M059J (cell line): ENCODE measurements at places on chromosomes 3 and 15. TPM values are rescaled to one million over a fixed set of nuclear protein-coding genes. Genes with fewer than 3 reads are reported as not detected.

DNA sequence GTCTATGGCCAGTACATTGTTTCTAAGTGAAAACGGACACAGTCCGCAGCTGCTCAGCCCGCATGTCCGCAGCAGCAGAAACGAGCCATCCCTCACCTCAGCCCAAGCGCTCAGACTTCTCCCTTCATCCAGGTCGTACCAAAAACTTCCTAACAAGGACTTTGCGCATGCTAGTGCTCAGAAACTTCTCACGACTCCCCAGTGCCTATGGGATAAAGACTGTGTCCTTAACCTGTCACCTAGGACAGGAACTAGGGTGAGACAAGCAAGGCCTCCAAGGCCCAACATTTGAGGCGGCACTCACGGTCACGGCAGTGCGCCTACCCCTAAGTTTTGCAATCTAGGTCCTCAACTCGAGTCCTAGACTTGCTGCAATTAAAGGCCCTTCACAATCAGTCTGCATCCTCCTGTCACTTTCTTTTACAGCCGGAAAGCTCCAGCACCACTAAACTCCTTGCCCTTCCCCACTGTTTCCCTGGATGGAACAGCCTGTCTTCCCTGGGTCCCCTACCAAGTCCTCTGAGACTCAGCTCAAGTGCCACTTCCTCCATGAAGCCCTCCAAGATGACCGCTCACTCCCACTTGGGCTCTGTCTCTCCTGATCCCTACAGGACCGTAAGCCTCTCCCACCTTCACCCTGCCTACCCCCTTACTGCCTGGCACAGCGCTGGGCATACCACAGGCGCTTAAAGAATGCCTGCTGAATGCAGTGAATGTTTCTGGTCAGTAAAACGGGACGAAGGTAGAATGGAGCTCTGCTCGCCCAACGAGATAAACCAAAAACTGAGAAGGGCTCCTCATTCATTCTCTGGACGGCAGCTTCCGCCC, 1.2 kb downstream of the CLN6 start:
- no peak for DNase-seq

DNA sequence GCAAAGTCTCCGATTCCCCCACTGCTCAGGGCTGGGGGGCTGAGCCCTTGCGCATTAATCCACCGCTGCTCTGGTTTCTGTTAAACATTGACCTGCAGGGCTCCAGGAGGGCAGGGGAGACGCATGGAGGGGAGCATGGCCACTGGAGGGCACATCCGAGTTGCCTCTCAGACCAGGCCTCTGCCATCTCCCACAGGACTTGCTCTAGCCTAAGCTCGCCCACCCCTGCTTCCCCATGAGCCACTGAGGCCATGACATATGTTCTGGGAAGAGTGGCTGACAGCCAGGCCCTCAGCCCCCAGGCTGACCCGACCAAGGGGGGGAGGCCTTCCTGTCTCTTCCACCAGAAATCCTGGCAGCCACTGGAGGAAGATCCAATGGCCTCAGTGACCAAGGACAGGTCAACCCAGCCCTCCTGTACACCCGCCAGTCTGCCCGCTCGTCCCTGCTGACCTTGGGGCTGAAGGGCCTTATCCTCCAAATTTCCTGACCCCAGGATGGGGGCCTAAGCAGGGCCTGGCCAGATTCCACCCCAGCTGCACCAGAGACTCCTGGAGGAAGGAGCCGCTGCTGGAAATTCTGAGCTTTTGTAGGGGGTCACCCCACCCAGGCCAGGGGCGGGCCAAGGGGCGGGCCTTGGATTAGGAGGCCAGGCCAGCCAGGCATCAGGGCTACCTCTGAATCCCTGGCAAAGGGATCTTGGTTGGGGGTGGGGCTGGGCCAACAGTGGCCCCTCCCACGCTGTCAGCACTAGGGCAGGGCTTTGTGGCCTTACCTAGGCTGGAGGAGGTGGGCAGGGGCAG, at the start of gene HYAL1:
Gene HYAL1, minus strand, starts transcription at position 562 of the 803 bp plus-strand sequence. CDS start 618 bp downstream, outside the sequence.
- DNase-seq, result no peak

The ATP13A5 gene
- total RNA-seq, result not detected in 2 replicates

DNA sequence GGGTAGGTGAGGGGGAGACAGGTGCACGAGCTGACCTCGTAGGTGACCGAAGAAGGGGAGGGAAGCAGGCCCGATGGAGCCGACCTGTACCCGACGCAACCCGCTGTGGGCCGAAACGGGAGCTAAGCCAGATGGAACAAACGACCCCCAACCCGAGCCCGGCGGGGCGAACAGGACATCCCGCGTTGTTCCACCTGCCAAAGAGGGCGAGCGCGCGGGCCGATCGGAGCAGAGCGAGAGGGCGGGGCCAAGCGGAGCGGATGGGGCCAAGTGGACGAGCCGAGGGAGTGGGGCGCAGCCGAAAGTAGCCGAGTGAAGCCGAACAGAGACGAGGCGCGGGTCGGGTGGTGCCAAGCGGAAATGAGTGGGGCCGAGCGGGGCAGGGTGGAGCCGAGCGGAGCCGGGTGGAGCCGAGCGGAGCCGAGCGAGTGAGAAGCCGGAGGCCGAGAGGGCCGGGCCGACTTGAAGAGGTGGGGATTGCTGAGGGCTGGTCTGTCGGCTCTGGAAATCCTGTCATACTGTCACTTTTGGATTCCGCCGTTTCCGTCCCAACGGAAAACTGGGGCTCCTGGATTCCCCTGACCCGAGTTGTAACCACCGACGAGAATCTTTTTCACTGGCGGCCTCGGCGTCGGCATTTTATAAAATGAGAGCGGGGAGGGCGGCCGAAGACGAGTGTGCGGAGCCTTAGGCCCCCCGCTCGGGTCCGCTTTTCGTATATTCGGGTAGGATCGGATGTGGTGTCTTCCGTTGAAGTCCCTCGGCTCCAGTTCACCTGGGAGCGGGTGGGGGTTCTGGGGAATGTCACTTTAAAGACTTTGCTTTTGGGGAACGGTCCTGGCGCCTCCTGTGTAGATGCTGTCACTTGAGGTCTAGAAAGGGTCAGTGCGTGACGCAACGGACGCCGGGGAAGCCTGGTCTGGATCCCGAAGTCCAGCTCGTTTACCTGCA, 15.6 kb upstream of the WNT7A start:
- DNase-seq, result peak; percentile 83

DNA sequence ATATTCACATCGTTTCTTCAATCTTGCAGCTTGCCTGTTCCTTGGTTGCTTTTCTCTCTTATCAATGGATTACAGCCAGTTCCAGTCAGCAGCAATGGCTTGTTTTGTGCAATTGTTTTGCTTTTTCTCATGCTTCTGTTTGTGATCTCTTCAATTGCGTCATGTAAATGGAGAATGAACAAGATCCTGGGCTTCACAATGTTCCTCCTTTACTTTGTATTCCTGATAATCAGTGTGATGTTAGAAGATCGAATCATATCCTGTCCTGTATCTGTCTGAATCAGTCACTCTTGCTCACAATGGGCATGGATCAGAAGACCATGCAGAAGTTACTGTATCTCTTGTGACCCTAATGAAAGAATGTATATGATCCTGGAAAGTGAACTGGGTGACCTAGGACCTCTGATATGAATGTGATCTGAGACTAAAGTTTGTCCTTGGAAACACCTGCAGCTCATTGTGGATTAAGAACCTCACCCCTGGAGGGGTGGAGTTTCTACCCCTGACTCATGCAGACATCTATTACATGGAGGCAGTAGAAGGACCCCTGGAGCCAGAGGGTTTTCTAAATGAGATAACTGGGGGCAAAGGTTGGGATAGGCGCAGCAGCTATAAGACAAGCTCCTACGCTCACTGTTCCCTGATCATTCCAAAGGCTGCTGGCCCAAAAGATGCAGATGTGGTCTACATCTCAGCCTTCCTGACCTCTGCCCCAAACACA, 32.2 kb downstream of the SLC24A1 start:
- peak; percentile 15 for DNase-seq

GRCh38 chr3:129449279-129450115, 9.5 kb downstream of the IFT122 start:
- no peak for DNase-seq

The CFAP20DC gene
- not detected in 2 replicates for total RNA-seq

- DNase-seq, result no peak
Observed at GRCh38 chr3:2765002-2765579, 345.1 kb downstream of the IL5RA start.

The KLHDC8B gene
- 2.9 and 5.0 TPM in 2 replicates for total RNA-seq

GRCh38 chr3:179958759-179959158, 78.0 kb downstream of the PEX5L start:
- no peak for DNase-seq

The PLA1A gene
- total RNA-seq, result not detected in 2 replicates

DNA sequence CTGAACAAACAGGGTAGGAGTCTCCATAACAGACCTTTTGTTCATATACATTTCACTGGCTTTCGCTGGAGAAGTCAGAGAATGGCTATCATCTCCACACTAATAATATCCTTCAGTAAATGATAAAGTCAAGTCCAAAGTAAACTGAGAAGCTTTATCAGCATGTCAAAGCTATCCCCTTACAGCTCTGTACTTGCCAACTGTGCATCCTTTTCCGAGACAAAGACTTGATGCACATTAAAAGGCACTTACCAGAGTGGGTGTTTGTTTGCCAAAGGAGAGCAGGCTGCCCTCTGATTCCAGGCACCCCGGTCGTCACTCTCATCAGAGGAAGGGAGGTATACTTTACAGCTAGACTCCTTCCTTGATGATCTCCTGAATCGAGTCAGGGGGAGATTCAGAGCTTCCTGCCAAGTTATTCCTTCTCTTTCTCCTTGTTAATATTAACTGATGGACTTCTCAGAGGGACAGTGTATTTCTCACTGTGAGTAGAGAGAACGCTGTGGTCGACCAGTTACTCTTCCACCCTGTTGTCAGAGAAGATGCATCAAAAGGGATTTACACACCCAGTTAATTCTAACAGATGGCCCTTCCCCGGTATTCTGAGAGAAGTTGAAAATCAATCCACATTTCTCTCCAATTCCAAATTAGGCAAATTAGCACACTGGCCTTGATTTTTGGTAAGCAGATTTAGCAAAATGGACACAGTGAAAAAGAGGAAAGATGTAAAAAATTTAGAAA, 504.7 kb upstream of the NR2F2 start:
- DNase-seq, result no peak

DNA sequence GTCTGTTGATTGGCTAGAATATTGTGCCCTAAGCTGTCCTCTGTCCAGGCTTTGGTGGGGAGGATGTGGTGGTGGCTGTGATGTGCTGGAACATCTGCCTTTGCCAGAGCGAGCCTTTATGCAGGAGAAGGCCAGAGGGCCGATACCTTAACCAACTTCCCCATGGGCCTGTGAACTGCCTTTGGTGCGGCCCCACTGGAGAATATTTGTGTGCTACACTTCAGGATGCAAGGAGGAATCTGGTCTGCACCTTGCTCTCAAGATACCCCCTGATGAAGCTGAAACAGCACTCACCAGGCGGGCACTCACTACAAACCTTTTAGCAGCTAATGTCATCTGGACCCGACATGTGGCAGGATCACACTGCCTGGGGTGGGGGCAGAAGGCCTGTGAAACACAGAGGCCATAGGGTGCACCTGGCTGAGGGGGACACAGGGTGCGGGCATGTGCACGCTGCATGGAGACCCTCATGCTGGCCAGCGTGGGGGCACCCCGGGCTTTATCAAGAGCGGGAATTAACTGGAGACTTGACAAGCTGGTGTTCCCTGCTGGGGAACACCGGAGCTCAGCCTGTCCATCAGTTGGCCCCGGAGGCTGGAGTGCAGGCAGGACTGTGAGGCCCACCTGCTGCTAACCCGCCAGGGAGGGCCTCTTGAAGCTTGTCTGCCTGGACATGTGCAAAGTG, 16.4 kb downstream of the PRR23E start:
- no peak for DNase-seq

The TFRC gene
- 57.6 and 89.3 TPM in 2 replicates for total RNA-seq

The SLC9C1 gene
- not detected in 2 replicates for total RNA-seq

DNA sequence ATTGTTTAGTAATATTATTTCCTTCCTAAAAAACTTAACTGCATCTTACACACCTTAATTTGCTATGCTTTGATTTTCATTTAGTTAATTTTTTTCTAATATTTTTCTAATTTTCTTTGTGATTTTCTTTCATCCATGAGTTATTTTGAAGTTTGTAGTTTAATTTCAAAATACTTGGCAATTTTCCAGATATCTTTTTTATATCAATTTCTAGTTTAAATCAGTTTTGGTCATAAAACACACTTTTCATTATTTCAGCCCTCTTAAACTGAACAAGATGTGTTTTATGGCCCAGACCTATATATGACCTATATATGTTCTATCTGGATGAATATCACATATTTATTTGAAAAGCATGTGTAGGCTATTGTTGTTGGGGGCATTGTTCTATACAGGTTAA, 759.9 kb upstream of the SGO1 start:
- no peak for DNase-seq

GRCh38 chr3:66047311-66048050, 8.8 kb upstream of the MAGI1 start:
- peak; percentile 71 for DNase-seq

GRCh38 chr3:107999215-107999775, 91.5 kb downstream of the CD47 start:
- peak; percentile 97 for DNase-seq

The SLC33A1 gene
- total RNA-seq, result 28.3 and 45.5 TPM in 2 replicates

The JAGN1 gene
- 22.6 and 30.6 TPM in 2 replicates for total RNA-seq

The NLGN1 gene
- 4.2 and 10.6 TPM in 2 replicates for total RNA-seq

The FRMD5 gene
- 4.1 and 9.7 TPM in 2 replicates for total RNA-seq

The SKOR1 gene
- total RNA-seq, result 0.12 and 0.17 TPM in 2 replicates

The TMEM40 gene
- 0.74 and 1.3 TPM in 2 replicates for total RNA-seq

The DHX36 gene
- total RNA-seq, result 29.4 and 40.2 TPM in 2 replicates

DNA sequence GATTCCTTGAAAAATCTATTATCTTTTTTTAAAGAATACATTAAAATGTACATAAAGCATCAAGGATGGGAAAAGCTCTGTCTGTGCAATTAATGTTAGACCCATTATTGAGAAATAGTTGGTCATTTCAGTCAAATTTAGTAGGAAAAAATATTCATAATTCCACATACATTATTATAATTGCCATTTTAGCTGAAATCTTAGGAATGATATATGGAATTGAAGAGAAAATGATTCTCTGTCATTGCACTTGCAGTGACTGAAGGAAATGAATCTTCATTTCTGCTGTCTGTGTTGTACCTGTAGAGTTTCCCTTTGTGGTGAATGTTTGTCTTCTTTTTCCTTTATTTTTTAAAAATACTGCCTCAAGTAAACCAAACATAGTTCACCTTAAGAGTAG, 473.9 kb downstream of the C3orf38 start:
- no peak for DNase-seq

The IMPG2 gene
- under 0.01 TPM in 2 replicates for total RNA-seq

DNA sequence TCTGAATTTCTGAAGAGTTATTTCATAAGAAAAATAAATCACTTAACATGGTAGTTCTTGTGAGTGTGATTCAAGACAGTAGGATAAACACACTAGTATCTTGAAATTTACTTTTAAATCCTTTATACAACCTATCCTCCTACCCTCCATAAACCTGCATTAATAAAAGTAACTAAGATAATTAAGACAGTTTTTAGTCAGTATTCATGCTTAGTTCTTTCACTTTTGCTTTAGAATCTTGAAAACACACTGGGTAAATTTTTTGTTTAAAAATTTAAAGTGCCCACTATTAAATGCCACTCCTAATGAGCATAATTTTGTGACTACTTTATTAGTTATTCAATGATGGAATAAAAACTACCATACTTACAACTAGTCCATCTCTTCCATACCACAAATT, 28.8 kb downstream of the GOLIM4 start:
- DNase-seq, result no peak

GRCh38 chr3:11282250-11283138, 10.3 kb downstream of the ATG7 start:
- DNase-seq, result no peak

The CADPS gene
- 0.84 TPM in 1 of 2 replicates, not detected in the other for total RNA-seq

The NR2E3 gene
- total RNA-seq, result 0.12 TPM in 1 of 2 replicates, not detected in the other

The CAPN3 gene
- total RNA-seq, result 0.34 TPM in 1 of 2 replicates, not detected in the other

The POPDC2 gene
- 0.12 TPM in 1 of 2 replicates, not detected in the other for total RNA-seq

The HRG gene
- total RNA-seq, result not detected in 2 replicates
